Pulmonary artery endothelial cell (primary cell): ENCODE measurements at places on chromosomes 1 and 21. TPM values are rescaled to one million over a fixed set of nuclear protein-coding genes. Genes with fewer than 3 reads are reported as not detected.

SLC44A3 gene
- 0.20 and 1.2 TPM in 2 replicates for total RNA-seq

LPAR3 gene
- total RNA-seq, result 0.67 TPM in 1 of 2 replicates, not detected in the other

DNA sequence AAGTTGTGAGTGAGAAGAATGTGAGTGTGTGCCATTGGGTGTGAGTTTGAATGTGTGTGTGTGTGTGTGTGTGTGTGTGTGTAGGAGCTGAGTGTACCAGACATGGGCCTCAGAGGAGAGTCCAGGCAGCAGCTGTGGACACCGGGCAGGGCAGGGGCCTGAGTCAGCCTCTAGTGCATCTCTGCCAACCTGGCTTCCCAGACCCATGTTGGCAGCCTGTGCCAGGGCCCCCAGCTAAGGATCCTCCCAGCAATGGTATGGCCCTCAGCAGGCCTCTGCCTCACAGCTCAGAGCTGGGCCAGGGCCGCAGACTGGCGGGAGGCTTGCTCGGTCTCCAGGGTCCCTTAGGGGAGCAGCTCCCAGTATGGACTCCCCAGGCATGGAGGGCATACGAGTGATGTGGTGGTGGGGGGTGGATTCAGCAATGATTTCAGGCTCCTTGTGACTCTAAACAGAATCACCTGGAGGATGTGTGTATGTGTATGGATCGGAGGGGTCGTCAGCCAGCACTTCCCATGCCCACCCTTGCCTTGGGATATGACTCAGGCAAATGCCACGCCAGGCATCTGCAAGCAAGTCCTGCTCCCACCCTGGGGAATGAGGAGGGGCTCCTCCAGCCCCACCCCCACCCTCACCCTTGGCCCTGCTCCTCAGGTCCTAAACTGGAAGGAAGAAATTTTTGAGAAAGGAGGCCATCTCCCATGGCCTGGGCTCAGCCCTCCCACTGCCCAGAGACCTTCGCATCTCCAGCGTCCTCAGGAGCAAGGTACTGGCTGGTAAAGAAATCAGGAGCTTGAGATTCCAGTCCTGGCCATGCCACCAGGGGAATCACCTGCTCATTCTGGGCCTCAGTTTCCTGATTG is 1.8 kb upstream of the FOXO6 start:
- DNase-seq, result no peak

- no peak for DNase-seq
These were observed 7.2 kb downstream of the ADPRS start for GRCh38 chr1:36095760-36096405.

- no peak for DNase-seq
These were observed 556.5 kb upstream of the BRINP3 start for GRCh38 chr1:191034132-191034531.

GRCh38 chr1:105608713-105609112 is 1447.8 kb upstream of the PRMT6 start:
- no peak for DNase-seq

GRCh38 chr1:204453141-204453772 is 41.3 kb downstream of the PIK3C2B start:
- no peak for DNase-seq
